Activated CD4-positive, alpha-beta T cell treated with anti-CD3 and anti-CD28 coated beads, Interleukin-2, amount 50 U/mL, for 48 hours (primary cell): ENCODE measurements at places on chromosomes 6 and 20.
A peak's percentile ranks its signal among the peaks of the same experiment; 100 is the strongest.

- DNase-seq = no peak
Measured at GRCh38 chr6:89979481-89980119, 85.3 kb downstream of the GJA10 start.

GRCh38 chr6:161547617-161548016 lies 273.8 kb upstream of the AGPAT4 start:
- DNase-seq = no peak

DNA sequence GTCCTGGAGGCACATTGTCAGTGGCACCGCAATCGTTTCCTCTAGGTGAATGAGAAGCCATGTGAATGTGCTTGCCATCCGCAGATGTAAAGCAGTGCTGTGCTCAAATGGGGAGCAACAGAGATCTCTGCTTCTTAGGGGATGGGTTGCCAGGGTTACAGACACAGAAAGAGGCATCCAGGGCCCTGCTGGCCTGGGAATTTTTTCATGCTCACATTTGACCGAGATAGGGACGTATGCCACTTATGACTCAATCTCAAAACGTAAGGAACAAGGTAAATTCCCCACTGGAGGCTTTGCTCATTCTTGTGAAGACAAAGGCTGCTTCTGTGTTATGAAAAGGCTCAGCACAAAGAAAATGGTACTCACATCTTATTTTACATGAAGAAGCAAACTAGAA lies 11.0 kb downstream of the C6orf118 start:
- no peak for DNase-seq

GRCh38 chr20:44911264-44911921 lies 1.5 kb downstream of the PABPC1L start:
- DNase-seq = peak; percentile 67

DNA sequence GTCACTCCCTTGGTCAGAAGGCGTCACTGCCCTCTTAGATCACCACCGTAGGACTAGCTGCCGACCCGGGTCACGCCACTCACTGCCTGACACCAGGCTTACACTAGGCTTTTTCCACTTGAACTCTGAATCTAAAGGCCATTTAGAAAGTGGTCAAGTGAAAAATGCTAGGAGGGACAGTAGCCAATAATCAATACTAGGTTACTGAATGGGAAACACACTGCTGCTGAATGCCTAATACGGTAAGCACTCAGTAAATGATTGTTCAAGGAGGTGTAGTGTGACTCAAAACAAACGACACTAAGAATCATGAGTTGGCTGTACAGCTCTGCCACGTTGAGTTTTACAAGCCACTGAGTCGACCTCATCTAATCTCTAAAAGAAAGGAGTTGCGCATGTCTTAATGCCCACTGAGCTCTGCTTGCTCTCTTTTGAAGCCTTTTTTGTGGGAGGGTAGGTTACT lies 760 bp upstream of the IBTK start:
- DNase-seq = peak; percentile 8

GRCh38 chr6:70389261-70389660 lies 24.0 kb upstream of the FAM135A start:
- no peak for DNase-seq

DNA sequence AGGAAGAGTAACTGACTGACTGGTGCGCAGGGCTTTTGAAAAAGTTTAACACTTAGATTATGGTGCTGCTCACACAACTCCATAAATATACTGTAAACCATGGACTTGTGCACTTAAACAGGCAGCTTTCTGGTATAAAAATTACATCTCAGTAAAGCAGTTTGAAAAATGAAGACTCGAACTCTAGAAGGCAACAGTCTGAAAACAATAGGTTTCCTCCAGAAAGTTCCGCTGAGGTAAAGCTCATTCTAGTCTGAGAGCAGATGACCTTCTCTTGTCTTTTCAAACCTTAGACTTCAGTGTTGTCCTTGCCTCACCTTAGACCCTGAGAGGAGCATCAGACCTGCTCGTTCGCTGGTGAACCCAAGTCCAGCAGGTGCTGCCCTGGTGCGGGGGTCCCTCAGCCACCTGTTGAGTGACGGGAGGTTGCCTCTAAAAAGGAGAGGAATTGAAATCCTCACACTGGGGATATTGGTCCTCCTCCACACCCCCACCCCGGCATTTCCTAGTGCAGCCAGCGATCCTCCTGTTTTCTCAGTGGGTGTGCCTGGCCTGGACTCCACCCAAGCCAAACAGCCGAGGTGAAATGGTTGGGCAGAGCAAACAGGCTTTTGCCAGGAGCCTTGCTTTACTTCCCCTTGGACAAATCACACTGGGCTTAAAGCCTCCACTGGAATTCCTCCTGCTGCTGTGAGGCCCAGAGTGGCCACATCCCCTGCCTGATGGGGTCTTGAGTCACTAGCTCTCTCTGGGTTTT lies 14.7 kb upstream of the PYGB start:
- DNase-seq = no peak

DNA sequence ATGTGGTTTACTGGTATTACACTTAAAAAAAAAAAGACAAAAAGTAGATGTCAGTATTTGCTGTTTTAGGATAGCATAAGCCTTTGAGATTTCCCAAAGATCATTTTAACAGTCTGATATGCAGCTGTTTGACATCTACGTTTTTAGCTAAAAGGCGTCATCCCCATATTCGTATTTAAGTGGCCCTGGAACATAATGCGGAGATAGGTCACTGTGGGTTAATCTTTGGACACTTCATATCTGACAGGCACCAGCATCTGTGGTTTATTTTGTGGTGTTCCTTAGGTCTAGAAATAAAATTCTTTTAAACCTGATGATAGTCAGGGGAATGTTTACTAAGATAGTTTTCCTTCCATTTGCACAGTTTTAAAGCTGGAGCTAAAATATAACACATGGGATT lies 313.7 kb downstream of the SOX4 start:
- no peak for DNase-seq

- DNase-seq = peak; percentile 5
Measured at GRCh38 chr6:46175446-46175845, 4.7 kb upstream of the ENPP5 start.

DNA sequence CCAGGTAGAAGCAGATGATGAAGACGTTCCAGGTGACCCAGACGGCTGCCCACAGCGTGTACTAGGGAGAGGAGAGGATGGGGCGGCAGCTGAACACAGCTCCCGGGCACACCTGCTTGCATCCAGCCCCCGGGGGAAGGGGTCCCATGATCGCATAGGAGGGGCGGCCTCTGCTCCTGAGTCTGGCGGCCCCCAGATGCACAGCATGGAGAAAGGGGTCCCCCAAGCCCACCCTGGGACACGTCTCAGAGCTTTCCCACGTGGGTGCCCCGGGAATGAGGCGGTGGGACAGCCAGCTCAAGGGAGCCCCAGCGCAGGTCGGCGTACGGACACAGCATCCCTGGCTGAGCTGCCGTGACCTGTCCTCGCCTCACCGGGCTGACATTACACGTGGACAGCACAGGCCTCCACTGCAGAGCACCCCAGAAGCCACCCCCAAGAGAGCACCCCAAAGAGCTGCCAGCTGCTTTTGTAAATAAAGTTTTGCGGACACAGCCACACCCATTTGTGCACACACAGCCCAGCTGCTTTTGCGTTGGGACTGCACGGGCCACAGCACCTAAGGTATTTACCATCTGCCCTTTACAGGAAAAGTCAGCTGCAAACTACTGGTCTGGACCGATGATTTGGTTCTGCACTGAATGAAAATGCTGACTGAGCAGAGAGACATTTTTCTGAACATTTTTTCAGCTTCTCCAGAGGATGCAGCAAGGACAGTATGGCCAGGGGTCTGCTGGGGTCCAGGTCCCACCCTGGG lies 5.2 kb downstream of the NKAIN4 start:
- no peak for DNase-seq

DNA sequence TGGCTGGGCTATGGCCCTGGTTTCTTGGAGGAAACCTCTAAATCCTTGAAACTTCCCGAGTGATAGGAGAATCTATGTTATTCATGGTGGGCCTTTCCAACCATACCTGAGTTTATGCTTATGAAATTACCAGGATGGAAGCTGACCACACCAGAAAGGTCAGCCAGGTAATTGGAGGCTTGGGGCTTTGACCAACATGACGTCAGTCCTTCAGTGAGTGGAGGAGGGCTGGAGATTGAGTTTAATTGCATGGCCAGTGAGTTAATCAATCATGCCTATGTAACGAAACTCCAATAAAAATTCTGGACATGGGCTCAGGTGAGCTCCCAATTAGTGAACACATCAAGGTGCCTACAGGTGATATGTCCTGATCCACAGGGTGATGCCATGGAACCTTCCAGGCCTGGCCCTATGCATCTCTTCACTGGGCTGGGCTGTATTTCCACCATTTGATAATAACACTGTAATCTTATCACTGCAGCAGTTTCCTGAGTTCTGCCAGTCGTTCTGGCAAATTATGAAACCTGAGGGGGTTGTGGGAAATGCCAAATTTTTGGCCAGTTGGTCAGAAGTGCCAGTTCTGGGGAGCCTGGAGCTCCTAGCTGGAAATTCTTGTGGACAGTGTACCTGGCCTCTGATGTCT lies 106.5 kb downstream of the CDH26 start:
- DNase-seq = no peak

- no peak for DNase-seq
Measured at GRCh38 chr6:75874224-75874623, 125.2 kb downstream of the MYO6 start.

DNA sequence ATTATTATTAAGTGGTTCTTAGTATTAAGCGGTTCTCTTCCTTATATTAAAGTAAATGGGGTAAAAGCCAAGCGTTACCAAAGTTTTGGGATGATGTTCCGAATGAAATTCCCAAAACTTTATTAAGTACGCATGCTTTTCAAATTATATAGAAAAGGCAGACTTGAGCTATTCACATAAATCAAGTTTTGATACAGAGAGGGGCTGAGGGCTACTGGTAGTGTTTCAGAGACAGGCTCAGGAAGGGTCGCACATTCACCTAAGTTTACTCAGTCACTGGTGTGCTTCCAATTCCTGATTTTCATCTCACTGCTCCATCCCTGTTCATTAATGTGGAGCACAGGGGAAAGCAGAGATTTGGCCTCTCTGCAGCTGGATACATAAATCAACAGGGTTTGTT lies 652.2 kb downstream of the QKI start:
- no peak for DNase-seq

- no peak for DNase-seq
Measured at GRCh38 chr6:134585517-134585873, 267.6 kb upstream of the SGK1 start.

- DNase-seq = no peak
Measured at GRCh38 chr6:3355011-3355357, 96.2 kb downstream of the PSMG4 start.

GRCh38 chr6:152372945-152373344 lies 264.2 kb downstream of the SYNE1 start:
- DNase-seq = no peak

GRCh38 chr6:96716221-96716620 lies 121.1 kb downstream of the GPR63 start:
- no peak for DNase-seq

GRCh38 chr6:130143709-130144108 lies 79.0 kb downstream of the SAMD3 start:
- no peak for DNase-seq

GRCh38 chr20:18279242-18279641 lies 9.1 kb upstream of the ZNF133 start:
- no peak for DNase-seq

DNA sequence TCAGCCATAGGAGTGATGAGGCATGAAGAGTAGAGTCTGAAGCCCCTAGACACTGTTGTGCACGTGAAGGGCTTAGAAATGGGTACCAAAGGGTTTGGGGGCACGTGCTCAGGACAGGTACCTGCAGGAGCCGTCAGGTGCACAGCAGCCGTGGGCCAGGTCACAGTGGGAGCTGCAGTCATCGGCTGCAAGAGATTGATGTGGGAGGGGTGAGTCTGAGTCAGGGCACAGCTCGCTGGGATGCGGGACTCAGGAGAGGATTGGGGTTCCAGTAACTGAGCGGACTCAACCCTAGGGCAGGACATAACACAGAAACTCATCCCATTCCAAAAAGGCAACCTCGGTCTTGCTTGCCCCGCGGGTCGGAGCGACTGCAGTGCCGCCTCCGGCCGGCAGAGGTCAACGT lies 1.1 kb downstream of the DLK2 start:
- peak; percentile 81 for DNase-seq
